ENCODE measurements at places on chromosomes 6 and 20.

DNA sequence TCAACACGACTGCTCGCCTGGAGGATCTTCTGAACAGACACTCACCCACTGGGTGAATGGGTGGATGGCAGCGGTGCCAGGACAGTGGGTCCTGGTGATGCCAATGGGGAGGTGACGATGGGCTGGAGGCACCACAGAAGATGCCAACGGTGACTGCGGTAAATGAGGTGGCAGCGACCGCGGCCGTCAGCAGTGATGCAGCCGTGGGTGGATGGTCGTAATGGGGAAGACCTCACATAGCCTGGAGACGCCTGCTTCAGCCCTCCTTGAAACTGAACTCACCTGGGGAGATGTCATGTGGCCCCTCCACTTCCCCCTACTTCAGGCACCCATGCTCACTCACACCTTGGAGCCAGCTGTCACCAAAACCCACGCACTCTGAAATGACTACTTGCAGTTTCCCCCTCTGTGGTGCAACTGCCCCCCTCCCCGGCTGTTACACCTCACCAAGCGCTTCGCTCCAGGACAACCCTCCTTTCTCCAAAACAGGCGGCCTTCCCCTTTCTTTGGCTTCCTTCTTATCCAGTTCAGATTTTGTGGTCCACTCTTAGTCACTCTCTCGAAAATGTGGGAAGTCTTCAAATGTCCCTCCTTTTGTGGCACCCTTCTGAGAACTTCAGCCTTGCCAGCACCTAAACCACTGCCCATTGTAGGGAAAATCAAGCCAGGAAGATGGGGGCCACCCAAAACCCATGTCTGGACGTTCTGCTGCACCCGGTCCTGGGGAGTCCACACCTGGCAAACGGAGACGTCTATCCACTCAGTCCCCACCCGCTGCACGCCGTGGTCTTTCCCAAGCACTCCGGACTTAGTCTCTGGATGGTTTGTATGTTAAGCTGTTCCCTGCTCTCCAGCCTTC is 10.4 kb upstream of the ABHD16B start:
- no peak for DNase-seq

DNA sequence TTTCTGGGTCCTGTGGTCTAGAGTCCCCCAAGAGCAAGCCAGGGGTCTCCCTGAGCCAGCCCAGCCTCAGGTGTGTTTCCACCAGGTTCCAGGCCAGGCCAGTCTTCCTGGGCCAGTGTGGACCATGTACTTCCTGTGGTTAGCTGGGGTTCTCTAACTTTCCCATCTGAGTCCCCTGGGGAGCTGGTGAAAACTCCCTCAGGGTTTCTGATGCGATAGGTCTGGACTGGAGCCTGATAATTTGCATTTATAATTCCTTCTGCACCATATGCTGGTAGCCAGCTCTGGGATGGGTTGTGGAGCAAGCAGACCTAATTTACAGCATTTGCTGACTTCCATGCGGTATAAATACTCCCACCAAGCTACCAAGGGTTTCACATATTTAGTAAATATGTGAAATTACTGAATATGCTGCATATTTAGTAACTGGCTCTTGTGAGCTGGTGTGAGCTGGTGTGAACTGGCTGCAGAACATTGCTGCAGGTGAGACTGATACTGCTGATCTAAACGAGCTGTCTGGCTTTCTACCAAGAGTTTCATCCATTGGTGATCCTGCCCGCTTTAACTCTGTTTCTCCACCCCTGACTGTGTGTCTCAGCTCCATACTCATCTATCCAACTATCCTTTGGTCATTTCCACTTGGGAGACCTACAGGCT is 62.6 kb downstream of the RIN2 start:
- no peak for DNase-seq

DNA sequence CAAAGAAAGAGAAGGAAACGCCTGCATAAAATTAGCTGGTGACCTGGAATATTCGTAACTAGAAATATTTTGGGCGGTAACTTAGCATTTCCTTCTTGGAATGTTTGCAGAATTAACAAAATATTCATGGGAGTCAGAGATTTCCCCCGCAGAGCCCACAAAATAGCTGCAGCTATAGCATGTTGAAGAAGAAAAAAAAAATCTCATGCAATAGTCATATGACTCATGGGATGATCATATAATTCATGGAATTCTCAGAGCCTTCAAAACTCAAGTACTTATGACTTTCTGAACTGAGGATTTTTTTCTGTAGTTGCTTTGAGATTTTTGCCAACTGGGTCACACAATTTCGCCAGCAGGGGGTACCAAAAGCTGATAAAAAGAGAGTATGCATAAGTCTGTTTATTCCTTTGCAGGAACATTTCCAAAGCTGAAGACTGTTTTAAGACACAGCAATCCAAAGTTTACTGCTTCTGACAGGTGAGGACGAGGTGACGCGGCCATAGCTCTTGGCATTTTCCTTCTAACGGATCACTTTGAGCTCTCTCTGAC is 586.0 kb upstream of the CHD6 start:
- no peak for DNase-seq

DNA sequence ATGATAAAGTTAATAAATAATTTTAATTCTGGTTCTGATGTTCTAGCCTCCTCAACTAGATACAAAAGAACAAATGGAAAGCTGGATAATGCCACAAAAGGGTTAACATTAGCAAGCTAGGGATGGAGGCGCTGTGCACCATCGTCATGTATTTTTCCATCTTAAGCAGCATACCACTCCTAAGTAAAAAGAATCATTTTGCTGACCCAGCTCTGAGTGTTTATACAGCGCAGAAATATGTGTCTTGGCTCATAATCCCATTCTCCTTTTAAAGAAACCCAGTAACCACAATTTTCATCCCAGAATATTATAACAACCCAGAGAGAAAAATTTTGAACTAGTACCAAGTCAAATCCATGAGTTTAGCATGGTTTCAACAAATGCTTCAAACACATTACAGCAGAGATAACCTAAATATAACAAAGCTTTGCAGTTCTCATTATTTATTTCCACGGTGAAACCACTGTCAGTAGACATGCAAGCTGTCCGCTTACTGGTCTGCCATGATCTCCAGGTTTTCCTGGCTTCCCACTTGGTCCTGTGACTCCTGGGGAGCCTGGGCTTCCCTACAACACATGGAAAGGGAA is 111.1 kb downstream of the COL12A1 start:
- no peak for DNase-seq

DNA sequence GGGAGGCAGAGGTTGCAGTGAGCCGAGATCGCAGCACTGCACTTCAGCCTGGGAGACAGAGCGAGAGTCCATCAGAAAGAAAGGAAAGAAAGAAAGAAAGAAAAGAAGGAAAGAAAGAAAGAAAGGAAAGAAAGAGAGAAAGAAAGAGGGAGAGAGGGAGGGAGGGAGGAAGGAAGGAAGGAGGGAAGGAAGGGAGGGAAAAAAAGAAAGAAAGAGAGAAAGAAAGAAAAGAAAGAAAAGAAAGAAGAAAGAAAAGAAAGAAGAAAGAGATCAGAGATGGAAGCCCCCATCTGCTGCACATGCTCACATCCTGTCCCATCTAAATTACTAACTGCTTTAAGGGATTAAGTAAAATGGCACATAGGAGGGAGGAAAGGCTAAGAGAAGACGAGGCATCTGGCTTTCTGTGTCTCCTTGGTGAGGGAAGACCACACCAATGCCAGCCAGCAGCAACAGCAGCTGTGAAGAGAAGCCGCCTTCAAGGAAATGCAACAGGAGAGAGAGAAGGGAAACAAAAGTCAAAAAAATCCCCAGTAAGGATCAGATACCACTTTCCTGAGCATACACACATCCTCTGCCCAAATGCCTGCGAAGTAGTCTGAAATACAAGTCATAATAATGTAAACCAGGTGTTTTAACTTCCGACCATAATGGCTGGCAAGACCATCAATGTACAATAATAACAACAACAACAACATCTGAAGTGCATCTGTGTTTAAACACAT is 300.2 kb upstream of the JARID2 start:
- DNase-seq = no peak
